A549 treated with AZD2906 at 1 μM for 4 hours (cell line): ENCODE measurements at places on chromosomes 4 and X. TPM values are rescaled to one million over a fixed set of nuclear protein-coding genes. Genes with fewer than 3 reads are reported as not detected.

Gene PWWP3B
- total RNA-seq: 0.01 to 0.02 TPM in 2 of 5 replicates, not detected in the others

Gene AMMECR1
- 6.1 to 8.4 TPM (median 7.3 TPM) in 5 replicates for total RNA-seq

Gene FMR1NB
- total RNA-seq: not detected in 5 replicates

Gene NPY5R
- 0.06 TPM in 1 of 5 replicates, not detected in the others for total RNA-seq

Gene NOX1
- 0.06 to 0.18 TPM (median 0.10 TPM) in 3 of 5 replicates, not detected in the others for total RNA-seq

Gene CENPI
- total RNA-seq: 11.0 to 14.9 TPM (median 13.1 TPM) in 5 replicates

Gene RASL11B
- total RNA-seq: 0.13 to 0.20 TPM (median 0.14 TPM) in 5 replicates

Gene HSFX2
- 0.13 to 0.18 TPM (median 0.15 TPM) in 4 of 5 replicates, not detected in the other for total RNA-seq

Gene ADH7
- not detected in 5 replicates for total RNA-seq

Gene BEX4
- total RNA-seq: 1.9 to 2.7 TPM (median 2.5 TPM) in 5 replicates

Gene TMPRSS11F
- not detected in 5 replicates for total RNA-seq

Gene ANKRD17
- total RNA-seq: 17.1 to 27.0 TPM (median 20.1 TPM) in 5 replicates

Gene SOX3
- 0.03 TPM in 1 of 5 replicates, not detected in the others for total RNA-seq

Gene IGSF1
- total RNA-seq: 0.26 to 0.32 TPM (median 0.27 TPM) in 5 replicates

Gene CTAG1B
- not detected in 5 replicates for total RNA-seq

Gene DUX4
- total RNA-seq: not detected in 5 replicates

Gene CT47A1
- total RNA-seq: not detected in 5 replicates

Gene SLITRK4
- total RNA-seq: not detected in 5 replicates

Gene CXCR3
- total RNA-seq: 0.05 to 0.11 TPM (median 0.07 TPM) in 4 of 5 replicates, not detected in the other

Gene SPANXN4
- not detected in 5 replicates for total RNA-seq

Gene RAB9B
- 0.02 to 0.05 TPM (median 0.03 TPM) in 4 of 5 replicates, not detected in the other for total RNA-seq

Gene XG
- 0.02 to 0.09 TPM (median 0.06 TPM) in 4 of 5 replicates, not detected in the other for total RNA-seq

Gene CYSLTR1
- not detected in 5 replicates for total RNA-seq

Gene MAGEC2
- total RNA-seq: not detected in 5 replicates

Gene CITED1
- total RNA-seq: 1.1 to 2.6 TPM (median 1.8 TPM) in 5 replicates

Gene TMEM31
- total RNA-seq: not detected in 5 replicates

Gene ZNF732
- not detected in 5 replicates for total RNA-seq

Gene EIF1AX
- 93.3 to 115 TPM (median 100 TPM) in 5 replicates for total RNA-seq

Gene POU3F4
- not detected in 5 replicates for total RNA-seq

Gene APLN
- total RNA-seq: 0.58 to 1.00 TPM (median 0.77 TPM) in 5 replicates
